ENCODE measurements at places on chromosomes 1 and 21.

DNA sequence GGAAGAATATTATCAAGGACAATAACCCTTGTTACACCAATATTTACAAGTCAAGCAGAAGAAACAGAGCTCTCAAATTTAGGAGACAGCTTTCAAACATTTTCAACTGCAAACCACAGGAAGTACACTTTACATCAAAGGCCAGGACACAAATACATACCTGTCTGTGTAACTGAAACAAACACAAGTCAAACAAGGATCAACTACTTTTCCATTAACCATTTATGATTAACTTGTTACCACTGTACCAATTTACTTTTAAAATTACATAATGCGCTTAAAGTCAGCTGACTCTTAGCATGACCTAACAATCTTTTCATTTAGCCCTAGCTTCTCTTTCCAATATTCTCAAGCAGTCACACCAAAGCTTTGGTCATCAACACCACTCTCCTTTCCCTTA, 43.5 kb downstream of the TRIM33 start:
- DNase-seq: no peak

DNA sequence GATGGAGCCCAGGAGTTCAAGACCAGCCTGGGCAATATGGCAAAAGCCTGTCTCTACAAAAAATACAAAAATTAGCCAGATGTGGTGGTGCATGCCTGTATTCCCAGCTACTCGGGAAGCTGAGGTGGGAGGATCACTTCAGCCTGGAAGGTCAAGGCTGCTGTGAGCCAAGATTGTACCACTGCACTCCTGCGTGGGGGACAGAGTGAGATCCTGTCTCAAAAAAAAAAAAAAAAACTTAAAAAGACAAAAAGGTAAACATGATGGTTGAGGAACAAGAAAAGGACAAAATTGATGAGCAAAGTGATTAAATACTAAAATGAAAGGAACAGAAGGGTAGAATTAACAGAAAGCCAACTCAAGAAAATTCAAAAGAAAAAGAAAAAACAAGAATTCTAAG, 30.6 kb downstream of the SNRPE start:
- DNase-seq: no peak

GRCh38 chr1:19080721-19081120, 124.2 kb upstream of the IFFO2 start:
- no peak for DNase-seq

DNA sequence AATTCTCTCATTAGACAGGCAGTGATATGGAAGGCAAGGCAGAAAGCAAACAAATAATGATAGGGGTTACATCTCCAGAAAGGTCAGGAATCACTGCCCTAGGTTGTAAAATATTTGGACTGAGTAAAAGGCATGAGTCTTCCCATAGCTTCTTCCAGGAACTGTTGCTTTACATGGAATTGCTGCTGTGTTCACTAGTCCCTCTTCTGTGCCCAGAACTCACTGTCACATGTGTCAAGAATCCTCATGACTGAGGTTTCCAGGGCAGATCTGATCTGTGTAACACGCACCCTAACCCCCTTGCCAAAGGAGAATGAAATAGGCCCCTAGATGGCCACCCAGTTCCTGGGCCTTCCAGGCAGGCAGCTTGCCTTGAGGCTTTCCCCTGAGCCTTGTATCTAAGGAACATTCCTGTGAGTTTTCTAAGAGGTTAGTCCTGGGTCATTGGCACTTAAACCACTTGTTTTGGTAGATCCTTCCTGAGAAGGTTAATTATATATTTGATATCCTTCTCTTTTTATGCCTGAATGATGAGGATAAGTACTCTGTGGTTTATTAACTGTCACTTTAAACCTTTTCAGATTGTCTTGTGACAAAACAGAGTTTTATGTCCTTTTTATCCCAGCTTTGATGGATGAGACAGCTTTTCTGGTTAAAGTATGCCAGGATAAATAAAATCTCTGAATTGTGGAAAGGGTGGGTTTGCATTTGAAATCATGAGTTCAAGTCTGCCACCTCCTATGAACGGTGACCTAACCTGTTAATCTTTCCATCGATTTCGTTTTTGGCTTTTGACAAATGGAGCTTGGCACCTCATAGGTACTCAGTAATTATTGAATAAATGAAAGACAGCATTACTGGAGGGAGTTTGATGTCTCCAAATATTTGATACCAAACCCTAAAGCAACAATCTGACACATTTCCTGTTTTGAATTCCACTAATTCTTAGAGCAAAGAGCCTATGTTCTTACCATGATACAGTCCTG, 163.3 kb downstream of the DHRS3 start:
- no peak for DNase-seq

Measured in activated CD4-positive, alpha-beta memory T cell treated with anti-CD3 and anti-CD28 coated beads, Interleukin-2, amount 10 ng/mL, durations not matched to agents 7 days and 5 days (primary cell).